ENCODE measurements at places on chromosomes 2 and 18.

DNA sequence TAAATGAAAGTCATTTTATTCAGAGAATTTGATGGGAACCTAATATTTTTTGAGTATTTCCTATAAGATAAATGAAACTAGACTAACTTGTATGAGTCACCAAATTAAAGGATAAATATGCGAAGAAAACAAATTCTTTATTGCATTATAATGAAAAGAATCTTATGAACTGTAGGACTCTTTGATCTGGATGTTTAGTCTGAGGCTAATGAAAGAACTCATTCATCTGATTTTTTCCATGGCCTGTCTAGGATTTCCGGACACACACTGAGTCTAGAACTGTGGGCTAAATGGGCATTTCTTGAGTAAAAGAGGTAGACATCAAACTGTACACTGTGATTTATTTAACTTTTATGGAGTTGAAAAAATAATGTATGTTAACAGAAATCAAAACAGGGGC is 43.0 kb downstream of the ZNF519 start:
- DNase-seq = no peak

- DNase-seq = no peak
Measured at GRCh38 chr2:3280683-3281520, 96.7 kb downstream of the EIPR1 start.

GRCh38 chr2:88181511-88181910 is 11.4 kb downstream of the THNSL2 start:
- no peak for DNase-seq

- DNase-seq = no peak
Measured at GRCh38 chr2:38991899-38992298, 102.2 kb downstream of the ARHGEF33 start.

DNA sequence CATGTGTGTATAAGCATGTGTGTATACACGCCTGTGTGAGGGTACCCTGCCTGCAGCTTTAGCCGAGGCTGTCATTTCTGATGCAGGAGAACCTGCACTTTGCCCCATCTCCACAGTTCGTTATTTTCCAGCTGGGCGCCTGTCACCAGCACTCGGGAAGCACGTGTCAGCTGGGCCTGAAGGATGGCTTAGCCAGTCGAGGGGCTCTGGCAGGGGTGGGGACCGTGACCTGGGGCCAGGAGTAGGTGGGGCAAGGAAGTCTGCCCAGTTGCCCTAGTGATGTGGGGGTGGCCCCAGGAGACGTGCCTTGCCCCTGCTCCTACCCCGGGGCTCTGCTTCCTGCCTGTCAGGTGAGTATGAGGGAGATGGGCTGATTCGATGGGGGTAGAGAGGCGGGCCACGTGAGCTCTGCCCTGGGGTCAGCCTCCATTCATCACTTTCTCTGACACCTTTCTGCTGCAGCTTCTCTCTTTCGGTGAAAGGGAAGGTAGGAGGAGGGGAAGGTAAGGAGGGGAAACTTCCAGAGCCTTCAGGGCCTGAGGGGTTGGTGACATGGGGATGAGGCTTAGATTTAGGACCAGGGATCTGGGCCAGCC is 130.6 kb upstream of the SKOR2 start:
- DNase-seq = no peak

GRCh38 chr2:199932312-199932855 is 21.3 kb downstream of the C2orf69 start:
- no peak for DNase-seq

DNA sequence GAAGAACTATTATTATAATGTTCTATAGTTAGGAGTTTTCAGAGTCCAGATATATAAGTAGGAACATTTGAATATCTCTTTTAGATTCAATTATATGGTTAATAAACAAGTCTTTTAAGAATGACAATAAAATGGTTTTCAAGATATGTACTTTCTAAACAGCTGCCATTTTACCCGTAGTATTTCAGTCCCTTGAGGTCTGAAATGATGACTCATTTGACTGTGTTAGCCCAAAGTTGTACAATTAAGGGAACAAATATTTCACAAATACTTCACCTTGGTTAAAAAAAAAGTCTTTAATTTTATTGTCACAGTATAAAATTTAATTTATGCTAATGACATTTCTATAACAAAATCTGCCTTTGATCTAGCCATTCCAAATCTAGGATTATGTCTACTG is 91.6 kb upstream of the TANK start:
- DNase-seq = no peak

DNA sequence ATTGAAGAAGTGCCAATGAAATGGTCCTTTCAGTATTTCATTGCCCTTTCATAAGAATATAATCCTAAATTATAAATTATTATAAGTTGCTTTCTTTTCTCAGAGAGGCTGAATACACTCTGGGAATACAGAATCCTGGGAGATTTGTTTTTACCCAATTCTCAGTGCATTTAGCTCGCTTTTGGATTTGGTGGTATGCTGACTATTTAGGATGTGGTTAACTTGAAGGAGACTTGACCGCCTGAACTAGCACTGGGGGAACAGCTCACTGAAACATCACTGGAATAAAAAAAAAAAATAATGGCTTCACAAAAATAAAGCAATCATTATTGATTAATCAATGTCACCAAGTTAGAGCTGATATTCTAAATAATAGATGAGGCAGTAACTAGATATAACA is 10.2 kb downstream of the TNFAIP6 start:
- DNase-seq = no peak

GRCh38 chr18:63131106-63131958 is 188.2 kb downstream of the BCL2 start:
- DNase-seq = peak; percentile 20

DNA sequence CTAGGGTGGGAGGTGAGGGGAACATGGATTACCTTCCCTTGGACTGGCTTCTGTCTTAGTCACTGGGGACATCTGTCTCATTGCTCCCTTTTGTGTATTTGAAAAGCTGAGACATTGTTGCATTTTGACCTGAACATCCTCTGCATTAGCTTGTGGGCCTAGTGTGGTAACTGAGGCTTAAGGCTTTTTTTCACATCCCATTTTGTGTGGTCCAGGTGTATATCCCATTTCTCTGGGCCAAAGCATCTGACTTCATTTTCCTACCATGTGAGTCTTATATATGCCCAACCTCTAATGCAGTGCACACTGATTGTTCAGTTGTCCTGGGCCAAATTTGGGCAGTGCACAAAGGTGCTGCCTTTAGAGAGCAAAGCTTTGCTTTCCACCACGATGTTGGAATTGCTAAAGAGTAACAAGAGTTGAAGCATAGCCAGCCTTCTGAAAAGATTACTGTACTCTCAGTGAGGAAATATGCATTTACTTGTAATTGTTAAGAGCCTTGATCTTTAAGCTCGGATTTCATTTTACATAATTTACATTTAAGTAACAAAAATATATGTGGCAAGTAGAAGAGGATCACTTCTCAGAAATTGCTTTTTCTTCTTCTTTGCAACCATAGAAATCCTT is 13.3 kb downstream of the PRKCE start:
- DNase-seq = no peak

- DNase-seq = no peak
Measured at GRCh38 chr2:107001551-107001950, 115.6 kb upstream of the ST6GAL2 start.

Data from stimulated activated CD4-positive, alpha-beta T cell treated with anti-CD3 and anti-CD28 coated beads, TNF-alpha, amount 100 ng/mL, for 1 hour (primary cell).